ENCODE measurements at places on chromosomes 2 and 18.

DNA sequence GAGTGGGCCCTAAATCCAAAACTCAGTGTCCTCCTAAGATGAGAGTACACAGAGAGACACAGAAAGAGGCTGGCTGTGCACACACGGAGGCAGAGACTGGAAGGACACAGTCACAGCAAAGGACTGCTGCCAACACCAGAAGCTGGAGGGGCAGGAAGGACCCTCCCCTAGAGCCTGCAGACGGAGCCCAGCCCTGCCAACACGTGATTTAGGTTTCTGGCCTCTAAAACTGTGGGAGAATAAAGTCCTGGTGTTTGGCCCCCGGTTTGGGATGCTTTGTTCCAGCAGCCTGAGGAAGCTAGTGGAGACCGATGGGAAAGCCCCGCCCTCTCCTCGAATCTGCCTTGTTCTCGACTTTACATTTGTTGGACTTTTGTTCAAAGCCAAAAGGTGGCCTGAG lies 10.6 kb downstream of the CNDP1 start:
- DNase-seq, result no peak

GRCh38 chr2:85800586-85800985 lies 46.8 kb downstream of the ATOH8 start:
- DNase-seq, result no peak

DNA sequence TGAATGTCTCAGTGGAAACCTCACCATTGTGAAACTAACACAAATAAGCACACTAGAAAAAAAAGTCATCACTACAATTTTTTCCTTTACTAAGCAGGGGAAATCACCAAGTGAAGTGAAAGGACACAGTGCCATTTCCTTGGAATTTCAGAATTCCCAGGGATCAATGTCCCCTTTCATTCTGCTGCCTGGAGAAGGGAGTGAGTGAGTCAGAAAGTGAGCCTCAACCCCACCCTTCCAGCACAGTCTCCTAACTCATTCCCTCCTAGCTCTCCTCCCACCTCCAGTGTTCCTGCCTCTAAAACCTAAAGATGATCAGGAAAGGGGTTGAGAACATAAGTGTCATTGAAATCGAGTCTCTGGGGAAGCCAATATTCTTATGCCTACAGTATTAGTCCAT lies 608.5 kb downstream of the RNF144A start:
- no peak for DNase-seq

DNA sequence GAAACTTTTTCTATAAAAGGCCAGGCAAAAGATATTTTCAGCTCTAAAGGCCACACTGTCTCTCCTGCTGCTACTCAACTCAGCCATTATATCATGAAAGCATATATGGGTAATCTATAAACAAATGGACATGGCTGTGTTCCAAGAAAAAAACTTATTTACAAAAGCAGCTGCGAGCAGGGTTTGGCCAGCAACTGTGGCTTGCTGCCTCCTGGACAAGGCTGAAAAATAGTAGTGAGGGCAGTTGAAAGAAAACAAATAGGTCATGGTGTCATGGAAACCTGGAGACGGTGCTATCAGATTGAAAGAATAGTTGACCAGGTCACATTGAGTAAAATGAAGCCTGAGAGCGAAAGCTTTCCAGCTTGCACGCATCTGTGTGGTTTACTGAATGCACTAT lies 89.2 kb upstream of the LRATD1 start:
- DNase-seq, result no peak

GRCh38 chr2:66987733-66988132 lies 409.4 kb upstream of the ETAA1 start:
- DNase-seq, result no peak

DNA sequence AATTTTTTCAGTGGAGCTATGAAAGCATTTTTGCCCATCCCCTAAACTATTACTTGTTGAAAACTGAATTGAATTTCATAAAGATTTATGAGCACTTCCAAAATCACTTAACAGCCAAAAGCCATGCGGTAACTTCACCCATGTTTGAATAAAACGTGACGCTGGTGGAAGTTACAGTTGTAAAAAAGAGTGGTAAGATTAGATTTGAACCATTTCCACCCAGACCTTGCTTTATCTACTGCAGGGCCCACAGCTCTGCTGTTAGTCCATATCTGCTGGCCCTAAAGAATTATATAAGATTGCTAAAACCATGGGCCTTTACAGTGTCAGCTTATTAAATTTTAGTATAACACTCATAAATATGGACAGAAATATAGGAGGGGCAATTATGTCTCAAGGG lies 15.5 kb upstream of the ITGA4 start:
- no peak for DNase-seq

DNA sequence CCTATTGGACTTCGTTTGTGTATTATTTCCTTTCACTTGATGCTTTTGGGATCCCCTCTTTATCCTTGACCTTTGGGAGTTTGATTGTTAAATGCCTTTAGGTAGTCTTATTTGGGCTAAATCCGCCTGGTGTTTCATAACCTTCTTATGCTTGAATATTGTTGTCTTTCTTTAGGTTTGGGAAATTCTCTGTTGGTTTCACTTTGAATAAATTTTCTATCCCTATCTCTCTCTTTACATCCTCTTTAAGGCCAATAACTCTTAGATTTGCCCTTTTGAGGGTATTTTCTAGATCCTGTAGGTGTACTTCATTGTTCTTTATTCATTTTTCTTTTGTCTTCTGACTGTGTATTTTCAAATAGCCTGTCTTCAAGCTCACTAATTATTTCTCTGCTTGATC lies 354.7 kb downstream of the PARD3B start:
- no peak for DNase-seq

- DNase-seq, result no peak
Observed at GRCh38 chr18:3623769-3624545, 174.0 kb downstream of the TGIF1 start.

GRCh38 chr2:97870396-97870843 lies 125.3 kb downstream of the TMEM131 start:
- no peak for DNase-seq

DNA sequence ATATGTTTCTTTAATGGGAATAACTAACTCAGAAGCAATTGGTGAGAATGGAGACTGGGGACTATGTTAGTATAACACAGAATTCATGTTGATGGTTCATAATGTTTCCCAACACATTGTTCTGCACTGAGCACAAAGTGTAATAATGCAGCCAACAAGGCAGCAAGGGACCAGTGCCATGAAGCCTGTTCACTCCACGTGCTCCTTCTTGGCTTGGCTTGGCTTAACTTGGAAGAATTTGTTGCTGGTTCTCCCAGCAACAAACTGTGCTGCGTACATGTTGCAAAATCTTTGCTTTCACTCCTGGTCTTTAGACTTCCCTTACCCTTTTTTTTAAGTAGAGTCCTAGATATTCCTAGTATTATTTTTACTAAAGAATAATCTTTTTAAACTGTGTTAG lies 129.7 kb downstream of the MAP3K20 start:
- DNase-seq, result no peak

- no peak for DNase-seq
Observed at GRCh38 chr2:182946958-182947369, 80.5 kb upstream of the FRZB start.

- DNase-seq, result no peak
Observed at GRCh38 chr2:187174582-187174981, 273.5 kb downstream of the CALCRL start.

- no peak for DNase-seq
Observed at GRCh38 chr2:222052934-222053367, 245.8 kb downstream of the PAX3 start.

DNA sequence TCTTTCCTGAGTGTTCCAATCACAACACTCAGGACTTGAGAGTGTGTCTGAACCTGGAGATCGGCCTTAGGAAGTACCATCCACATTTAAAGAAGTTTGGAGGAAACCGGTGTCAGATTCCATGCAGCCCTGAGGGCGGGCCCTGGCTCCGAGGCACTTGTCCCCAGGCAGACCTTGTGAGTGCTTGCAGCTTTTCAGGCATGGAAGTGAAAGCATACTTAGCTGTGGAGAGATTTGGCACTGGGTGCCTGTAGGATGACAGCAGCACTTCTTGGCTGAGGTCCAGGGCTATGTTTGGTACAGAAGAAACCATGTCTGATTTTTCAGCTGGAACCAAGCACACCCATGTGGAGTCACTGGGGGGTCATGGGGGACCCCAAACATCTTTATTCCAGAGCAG lies 230.8 kb downstream of the SEPTIN10 start:
- no peak for DNase-seq
